Left ventricle myocardium superior (tissue), 1 donor: ENCODE measurements at places on chromosomes 12 and 14. TPM values are rescaled to one million over a fixed set of nuclear protein-coding genes. Genes with fewer than 3 reads are reported as not detected.

DNA sequence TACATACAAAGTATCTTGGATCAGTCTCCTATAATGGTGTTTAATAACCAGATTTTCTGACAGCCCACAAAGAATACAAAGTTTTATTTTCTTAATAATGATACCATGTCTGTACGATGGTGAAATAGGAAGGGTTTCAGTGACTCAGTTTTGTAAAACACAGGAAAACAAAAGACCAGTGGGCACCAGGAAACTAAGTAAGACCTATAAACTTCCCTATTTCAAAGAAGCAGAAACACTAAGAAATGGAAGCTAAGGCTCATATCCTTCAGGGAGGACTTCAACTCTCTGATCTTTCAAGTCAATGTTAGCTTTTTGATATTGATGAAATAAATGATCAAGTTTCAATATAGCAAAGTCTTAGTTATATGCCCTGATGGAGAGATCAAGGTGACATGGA is 196.0 kb downstream of the DUSP6 start:
- no peak for DNase-seq

The RBP5 gene
- 0.89 TPM for total RNA-seq

The SYNE3 gene
- total RNA-seq = 12.2 TPM

DNA sequence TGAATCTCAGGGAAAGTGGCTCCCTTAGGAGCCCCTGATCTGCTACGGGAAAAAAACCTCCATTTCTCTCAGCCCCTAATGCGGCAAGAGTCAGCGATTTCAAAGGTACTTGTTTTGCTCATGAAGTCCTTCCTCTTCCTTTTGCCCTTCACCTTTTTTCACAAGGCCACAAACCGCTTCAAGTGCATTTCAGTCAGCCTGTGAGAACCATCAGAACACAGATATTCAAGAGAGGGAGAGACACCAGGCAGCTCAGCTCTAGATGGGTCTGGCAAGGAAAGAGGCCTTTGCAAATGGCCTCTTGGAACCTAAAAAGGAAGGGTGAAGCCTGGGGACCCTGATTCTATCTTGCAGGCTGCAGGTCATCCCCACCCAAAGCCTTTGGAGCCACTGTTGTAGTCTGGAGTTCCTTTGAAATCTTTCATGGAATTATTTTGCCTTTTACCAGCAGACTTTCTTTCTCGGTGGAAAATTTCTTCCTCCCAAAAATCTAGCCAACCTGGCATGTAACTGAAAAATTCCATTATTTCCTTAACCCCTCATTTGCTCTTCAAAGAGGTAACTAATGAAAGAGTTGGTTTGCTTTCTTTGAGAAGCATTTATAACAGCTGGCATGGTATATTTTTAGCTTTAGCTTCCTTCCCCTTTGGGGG is 145.0 kb downstream of the SAMD4A start:
- no peak for DNase-seq

The TBX5 gene
- 73.5 TPM for total RNA-seq

GRCh38 chr12:33944703-33945437 is 77.4 kb upstream of the ALG10 start:
- DNase-seq = no peak

DNA sequence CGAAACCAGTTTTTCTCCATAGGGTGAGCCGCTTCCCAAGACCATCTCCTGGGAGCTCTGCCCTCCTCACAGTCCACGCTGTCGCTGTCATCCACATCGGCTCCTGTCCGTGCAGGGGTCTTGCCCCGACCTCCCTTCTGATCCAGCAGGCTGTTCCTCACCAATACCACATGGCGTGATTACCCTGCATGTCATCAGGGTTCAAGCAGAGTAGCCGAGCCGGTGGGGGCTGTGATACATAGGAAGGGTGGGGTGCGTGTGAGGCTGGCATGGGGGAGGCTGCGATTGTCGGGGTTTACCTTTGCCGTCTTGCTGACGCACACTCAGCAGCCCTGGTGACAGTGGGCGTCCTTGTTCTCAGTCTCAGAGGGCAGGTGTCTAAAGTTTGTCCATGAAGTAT is 17.0 kb downstream of the TEDC1 start:
- DNase-seq = no peak

The TEX52 gene
- not detected for total RNA-seq

The OR10G2 gene
- total RNA-seq = not detected

The NAP1L1 gene
- 316 TPM for total RNA-seq

- DNase-seq = no peak
Observed at GRCh38 chr12:65584016-65584415, 240.3 kb upstream of the HMGA2 start.

- no peak for DNase-seq
Observed at GRCh38 chr14:71371711-71372396, 464.6 kb downstream of the PCNX1 start.

The TMCC3 gene
- total RNA-seq = 2.2 TPM

DNA sequence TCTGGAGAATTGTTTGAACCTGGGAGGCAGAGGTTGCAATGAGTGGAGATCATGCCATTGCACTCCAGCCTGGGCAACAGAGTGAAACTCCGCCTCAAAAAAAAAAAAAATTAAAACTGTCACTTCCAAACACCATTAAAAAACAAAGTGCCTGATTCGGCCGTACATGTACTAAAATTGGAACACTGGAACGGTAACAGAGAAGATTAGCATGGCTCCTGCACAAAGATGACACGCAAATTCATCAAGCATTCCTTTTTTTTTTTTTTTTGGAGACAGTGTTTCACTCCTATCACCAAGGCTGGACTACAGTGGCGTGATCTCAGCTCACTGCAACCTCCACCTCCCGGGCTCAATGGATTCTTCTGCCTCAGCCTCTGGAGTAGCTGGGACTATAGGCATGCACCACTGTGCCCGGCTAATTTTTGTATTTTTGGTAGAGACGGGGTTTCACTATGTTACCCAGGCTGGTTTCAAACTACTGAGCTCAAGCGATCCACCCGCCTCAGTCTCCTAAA is 40.2 kb upstream of the SINHCAF start:
- no peak for DNase-seq

The ACRBP gene
- 2.2 TPM for total RNA-seq

The PAPLN gene
- total RNA-seq = 3.2 TPM

DNA sequence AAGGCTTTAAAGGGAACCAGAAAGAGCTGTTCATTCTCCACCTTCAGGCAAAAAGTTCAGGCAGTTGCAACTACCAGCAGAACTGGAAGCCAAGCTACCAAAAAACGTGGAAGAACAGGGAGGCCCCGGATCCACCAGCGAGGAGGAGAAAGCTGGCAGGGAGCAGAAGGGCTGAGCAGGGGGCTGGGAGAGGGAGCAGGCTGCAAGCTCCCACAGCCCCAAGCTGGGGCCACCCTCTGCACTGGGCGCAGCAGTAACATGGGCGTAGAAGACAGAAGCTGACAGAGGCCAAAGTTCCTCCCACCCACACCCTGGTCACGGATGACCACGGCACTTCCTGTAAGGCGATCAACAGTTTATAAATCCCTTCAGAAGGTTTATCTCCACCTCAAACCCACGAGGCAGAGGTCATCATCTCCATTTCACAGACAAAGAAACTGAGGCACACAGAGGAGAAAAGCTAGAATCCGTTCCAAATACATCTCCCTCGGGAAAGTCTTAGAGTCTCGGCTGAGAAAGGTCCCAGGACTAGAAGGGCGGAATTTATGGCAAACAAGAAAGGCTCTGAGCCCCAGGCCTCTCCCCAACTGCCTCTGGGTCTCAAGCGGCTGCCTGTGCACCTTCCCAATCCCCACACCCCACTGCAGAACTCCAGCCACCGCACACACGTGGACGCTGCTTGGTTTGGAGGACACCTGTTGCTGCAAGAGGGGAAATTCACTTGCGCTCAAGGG is 1.8 kb downstream of the CCDC85C start:
- DNase-seq = no peak
